ENCODE measurements at places on chromosomes 12 and 14.

DNA sequence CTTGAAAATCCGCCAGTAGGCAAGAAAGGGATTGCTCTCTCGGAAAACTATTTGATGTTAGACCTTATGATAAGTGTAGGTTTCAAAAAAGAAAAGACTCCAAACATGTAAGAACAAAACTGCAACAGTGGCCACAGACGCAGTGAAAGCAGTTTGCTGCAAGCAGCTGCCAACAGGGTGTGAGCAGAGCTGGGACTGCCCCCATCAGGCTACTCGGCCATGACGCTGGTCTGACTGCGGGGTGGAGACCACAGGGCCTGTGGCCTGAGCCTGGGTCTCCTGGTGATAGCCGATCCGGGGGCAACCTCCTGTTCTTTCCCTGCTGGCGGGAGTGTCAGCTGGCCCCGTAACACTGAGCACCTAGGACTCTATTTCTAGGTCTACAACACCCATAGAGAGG is 63.2 kb downstream of the AMN start:
- DNase-seq, result no peak

DNA sequence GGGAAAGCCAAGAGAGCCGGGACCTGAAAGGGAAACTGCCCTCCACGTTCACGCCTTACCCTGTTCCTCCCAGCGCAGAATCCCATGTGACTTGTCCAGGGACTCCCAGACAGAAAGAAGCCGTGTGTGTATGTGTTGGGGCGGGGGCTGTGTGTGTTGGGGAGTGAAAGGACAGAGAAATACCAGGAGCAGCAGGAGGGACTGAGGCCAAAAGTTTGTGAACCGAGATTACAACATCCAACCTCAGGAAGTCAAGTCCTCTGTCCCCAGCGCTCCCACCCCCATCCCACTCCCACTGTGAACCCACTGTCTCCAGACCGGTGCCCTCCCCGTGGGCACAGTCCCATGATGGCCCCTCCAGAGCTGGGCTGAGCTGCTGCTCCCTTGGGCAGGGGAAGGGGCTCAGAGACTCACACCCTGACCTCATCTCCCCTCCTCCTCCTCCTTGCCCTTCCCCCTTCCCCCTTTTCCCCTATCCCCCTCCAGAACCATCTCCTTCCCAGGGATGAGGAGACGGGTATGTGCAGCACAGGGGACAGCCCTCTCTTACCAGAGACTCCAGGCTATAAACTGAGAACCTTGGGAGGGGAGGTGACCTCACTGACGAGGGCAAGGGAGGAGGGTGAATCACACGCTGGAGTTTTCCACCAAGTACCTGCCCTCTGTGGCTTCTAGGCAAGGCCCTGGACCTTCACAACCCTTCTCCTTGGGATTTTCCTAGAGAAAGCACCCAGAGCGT is at the start of gene SLC6A12:
TSS of gene SLC6A12 (minus strand) at position 155 of the 739 bp plus-strand sequence. CDS start 4,171 bp downstream, outside the sequence.
- DNase-seq, result no peak

DNA sequence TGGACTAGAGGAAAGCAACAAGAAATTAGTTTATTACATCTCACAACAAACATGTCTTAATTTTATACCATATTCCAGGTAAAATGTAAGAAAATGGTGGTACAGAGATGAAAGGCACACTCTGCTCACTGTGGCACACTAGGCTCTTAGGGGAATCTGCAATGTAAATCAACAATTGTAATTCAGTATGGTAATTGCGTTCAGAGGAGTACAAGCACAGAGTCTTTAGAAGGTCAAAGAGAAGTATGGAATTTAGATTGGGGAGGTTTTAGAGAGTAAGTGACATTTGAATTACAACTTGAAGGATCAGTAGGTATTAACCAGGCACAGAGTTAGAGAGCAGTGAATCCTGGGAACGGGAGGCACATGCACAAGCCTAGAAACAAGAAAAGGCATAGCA is 694.0 kb upstream of the USP15 start:
- no peak for DNase-seq

GRCh38 chr12:98544751-98545150 is 29.4 kb downstream of the TMPO start:
- no peak for DNase-seq

DNA sequence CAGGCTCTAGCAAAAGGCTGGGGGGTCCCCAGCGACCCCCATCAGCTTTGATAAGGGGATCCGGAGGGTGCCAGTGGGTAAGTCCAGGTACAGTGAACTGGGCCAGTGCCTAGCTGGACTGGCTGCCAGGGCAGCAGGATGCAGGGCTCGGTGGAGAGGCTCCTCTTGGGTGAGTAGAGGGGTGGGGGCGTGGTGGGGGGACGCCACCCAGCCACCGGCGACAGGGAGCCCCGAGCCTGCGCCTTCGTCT is 171 bp downstream of the RAPGEF3 start:
- no peak for DNase-seq

DNA sequence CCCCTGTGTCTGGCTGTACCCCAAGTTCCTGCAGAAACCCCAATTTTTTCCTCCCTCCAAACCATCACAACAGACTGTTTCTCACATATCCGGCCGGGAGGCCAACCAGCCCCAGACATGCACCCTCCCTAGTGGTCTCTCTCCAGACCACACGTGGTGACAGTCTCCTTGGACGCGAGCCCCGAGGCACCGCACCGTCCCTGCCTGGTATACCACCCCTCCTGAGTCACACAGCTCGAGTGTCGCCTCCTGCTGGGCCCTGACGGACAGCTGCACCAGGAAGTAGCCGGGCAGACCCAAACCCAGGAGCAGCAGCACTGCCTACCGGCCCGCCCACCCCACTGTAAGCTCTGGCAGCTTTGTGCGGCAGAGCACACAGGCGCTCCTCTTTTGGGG is 97.4 kb downstream of the RFLNA start:
- no peak for DNase-seq

DNA sequence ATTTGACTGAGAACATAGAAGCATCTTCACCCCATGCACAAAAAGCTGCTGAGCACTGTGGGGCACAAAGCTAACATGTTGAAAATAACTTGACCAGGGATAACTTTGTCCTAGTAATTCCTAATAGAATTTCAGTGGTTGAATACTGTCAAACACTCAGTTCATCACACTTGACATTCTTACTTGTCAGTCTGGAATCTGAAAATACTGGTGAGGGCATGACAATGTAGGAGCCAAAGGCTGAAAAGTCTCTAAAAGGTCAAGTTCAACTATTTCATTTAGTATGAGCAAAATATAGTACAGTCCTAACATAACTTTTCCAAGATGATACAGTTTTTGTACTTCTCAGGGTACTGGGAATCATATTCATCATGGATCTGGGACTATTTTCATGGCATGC is 504.4 kb upstream of the LMO3 start:
- no peak for DNase-seq

DNA sequence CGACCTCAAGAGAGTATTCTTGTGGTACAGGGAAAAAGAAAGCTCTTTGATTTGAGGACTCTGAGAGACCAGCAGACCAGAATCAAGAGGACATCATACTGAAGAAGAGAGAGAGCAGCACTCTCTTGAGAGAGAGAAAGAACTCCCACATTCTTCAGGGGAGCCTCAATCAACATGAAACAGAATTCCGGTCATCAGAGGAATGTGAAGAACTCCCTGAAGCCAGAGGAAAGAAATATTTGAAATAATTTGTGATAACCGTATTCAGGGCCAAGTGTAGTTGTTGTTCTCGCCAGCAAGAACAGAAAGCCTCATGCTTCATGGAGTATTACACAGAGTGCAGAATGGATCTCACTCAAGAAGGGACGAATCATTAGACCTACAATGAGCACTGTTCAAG is 363.8 kb upstream of the TMEM132C start:
- DNase-seq, result no peak

DNA sequence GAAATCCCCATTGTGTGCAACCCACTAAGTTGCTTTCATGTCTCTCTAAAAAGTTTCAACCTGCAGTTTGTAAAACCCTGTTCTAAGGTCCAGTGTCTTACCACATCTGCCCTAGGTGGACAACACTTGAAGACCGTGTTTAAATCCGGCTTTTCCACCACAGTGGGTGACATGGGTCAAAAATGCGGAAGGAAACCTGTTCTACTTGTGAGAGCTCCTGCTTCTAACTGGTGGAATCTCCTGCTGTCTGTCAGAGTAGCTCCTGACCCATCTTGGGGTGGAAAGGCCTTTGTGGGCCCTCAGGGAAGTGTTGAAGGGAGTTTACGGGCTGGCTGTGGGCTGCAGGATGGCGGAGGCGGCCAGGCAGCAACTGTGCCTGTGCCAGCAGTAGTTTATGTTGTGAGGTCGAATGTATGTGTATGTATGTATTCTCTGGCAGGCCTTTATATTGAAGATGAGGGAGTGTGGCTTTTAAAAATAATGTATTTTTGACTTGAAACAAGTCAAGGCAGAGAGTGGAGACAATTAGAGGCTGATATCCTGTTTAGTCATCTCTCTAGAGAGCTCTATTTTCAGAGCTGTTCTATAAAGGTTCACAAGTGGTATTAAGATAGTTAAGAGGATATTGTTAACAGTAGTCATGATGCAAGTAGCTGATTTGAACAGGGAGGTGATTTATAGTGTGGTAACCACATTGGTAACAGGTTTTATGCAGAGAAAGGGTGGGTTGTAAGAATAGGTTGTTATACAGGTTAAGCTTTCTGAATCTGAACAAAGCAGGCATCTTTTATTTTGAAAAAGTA is 67.0 kb downstream of the PRKCH start:
- DNase-seq, result peak; percentile 9

DNA sequence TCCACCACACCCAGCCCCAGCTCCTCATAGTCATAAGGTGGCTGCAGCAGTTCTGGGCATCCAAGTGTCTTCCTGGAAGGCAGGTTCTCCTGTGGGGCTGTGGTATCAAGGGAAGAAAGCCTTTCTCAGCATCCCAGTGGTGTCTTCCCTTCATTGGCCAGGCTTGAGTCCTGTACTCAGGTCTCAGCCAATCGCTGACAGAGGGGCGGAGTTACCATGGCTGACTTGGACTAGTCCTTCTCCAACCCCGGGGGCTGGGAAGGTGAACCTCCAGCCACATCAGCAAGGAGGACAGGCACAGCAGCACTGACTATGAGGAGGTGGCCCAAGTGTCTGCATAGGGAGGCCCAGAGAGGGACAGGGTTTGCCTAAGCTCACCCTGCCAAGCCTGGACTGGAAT is 64.0 kb upstream of the SLC24A4 start:
- no peak for DNase-seq

- DNase-seq, result no peak
Measured at GRCh38 chr12:77120156-77121085, 55.1 kb upstream of the E2F7 start.

- DNase-seq, result no peak
Measured at GRCh38 chr12:4252601-4253000, 21.0 kb upstream of the CCND2 start.

DNA sequence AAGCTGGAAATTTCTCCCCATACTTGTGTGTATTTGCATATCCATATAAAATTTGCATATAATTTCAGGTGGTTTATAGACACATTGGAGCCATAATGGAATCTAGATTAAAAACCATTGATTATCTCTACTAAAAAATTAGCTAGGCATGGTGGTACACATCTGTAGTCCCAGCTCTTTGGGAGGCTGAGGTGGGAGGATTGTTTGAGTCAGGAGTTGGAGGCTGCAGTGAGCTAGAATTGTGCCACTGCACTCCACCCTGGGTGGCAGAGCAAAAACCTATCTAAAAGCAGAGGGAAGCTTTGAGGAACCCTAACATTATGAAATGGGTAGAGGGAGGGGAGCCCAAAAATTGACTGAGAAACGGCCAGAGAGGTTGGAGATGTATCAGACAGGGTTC is 2.6 kb upstream of the RDH11 start:
- no peak for DNase-seq

GRCh38 chr14:40989260-40989659 is 617.4 kb upstream of the LRFN5 start:
- DNase-seq, result no peak

DNA sequence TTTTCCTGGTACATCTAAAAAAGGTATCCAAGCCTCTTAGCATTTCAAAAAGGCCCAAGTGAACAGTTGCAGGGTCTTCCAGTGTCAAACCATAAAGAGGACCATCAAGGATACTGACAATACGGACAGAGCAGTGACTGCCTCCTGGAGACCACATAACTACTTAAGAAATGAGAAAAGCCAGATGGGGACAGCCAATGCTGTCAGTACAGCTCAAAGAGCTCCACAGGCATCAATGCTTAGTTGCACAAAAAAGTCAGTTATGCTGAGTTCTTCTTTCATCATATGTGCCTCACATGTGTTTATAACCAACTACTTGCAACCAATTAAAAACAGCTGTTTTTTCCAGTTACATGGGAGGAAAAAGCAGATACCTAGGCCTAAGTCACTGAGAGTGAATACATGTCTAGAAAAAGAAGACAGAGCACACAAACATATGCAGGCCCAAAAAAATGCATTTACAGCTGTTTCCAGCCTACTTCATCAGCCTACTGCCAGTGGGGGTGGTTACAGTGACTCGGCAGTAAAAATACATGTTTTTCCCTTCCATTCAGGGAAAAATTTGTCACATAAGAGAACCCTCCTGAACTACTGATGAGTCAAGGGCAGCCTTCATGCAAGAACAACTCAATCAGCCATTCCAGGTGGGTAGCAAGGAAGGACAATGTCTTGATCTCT is 84.0 kb downstream of the DCAF5 start:
- no peak for DNase-seq

DNA sequence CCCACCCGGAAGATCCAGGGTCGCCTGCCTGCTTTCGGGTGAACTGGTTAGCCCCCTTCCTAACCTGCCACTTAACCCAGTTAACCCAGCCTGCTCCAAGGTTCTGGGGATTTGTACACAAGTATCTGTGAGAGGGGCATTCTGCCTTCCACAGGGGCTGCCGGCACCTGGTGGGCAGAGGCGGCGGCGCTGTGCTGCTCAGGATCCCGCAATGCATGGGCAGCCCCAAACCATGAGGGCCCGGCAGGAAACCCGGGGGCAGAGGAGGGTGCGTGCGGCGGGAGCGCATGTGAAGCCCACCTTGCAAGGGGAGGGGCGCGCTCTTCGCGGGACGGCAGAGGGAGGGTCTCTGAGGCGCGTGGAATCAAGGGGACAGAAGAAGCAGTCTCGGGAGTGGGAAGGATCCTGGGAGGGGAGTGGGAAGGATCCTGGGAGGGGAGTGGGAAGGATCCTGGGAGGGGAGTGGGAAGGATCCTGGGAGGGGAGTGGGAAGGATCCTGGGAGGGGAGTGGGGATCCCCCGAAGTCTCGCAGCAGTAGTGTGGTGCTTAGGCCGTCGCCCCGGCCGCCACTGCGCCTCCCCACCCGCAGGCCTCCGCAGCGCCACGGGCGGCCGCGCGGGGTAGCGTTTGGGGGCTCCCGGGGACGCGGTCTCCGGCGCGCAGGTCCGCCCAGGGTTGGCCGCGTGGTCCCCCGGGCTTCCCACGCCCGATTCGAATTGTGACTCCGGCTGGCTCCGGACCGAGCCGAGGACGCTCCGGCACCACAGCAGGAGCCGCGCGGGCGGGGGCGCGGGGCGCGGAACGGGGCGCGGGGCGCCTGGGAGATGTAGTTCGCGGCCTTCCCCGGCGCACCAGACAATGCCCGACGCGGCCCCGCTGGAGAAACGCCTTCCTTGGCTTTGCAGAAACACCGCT is 4.9 kb upstream of the MTA1 start:
- DNase-seq, result peak; percentile 70

GRCh38 chr12:75439930-75440329 is 40.6 kb upstream of the GLIPR1 start:
- no peak for DNase-seq

Measured in SW480 (cell line).